ENCODE measurements at places on chromosomes 12 and 14.

DNA sequence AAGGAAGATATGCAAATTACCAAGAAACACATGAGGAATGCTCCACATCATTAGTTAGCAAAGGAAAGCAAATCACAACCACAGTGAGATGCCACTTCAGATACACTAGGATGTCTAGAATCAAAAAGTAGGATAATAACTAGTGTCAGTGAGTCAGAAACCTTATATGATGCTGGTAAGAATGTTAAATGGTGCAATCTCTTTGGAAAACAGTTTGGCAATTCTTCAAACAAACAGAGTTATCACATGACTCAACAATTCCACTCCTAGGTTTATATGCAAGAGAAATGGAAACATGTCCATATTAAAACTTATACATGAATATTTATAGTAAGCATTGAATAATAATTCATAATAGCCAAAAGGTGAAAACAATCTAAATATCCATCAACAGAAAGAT lies 220.9 kb downstream of the FOXG1 start:
- DNase-seq, result no peak

DNA sequence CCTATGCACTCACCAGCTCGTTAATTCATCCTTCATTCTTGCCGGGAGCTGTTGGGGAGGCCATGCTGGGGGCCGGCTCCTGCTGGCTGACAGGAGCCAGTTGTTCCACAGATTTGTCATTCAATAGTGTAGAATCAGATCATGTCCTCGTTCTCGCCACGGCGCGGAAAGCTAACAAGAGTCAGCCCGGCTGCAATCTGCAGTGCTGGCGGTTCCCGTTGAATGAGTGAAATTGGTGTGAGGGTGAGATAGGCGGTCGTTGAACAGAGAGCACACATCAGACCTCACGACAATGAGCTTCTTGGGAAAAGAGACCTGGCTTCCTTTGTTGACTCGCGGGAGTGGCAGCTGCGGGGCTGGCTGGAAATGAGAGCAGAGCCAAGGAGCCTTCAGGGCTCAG lies 57.5 kb downstream of the KIF26A start:
- DNase-seq, result no peak

DNA sequence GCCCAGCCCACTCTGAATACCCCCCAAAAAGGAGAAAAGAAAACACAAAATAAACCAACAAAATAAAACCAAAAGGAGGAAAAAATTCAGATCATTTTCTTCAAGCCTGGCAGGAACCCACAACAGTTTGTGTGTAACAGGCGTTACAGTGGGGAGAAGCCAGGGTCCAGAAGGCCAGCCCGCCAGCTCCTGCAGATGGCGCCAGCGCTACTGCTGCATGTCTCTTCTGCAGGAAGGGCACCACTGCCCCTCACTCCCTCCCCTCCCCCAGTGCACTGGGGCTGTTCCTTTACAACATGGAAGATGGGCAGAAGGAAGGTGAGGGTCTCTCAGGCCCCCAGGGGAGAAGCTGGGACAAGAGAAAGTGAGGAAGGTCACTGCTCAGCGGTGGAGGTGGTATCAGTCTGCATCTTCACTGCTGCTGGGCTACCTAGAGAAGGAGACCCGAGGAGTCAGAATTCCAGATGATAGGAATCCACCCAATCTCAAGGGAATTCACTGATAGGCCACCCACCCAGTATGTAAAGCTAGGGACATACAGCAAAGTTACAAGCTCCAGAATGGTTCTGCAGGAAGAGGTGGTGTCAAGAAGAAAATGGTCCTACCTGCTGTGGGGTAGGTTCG lies 2.3 kb upstream of the NOP2 start:
- peak; percentile 33 for DNase-seq

GRCh38 chr12:24398605-24399004 lies 449.1 kb upstream of the SOX5 start:
- DNase-seq, result no peak

GRCh38 chr14:43687921-43688320 lies 819.2 kb downstream of the FSCB start:
- no peak for DNase-seq

DNA sequence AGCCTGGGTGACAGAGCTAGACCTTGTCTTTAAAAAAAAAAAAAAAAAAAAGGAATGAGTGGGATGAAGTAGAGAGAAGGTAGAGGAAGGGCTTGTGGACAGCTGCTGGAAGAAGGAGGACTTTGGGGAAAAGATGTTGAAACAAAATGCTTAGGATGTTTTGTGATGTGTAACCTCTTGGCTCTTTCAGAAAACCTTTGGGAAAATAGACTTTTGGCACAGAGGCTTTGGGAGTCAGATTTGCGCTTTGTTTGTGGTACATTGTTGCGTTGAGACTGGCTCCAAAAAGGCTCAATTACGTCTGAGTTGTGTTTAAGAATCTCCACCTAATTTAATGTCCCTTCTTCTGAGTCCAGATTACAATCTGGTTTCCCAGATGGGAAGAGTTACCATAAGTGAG lies 32.9 kb upstream of the SPTLC2 start:
- DNase-seq, result no peak

- no peak for DNase-seq
Observed at GRCh38 chr14:21734457-21735074, 60.9 kb upstream of the OR4E1 start.

DNA sequence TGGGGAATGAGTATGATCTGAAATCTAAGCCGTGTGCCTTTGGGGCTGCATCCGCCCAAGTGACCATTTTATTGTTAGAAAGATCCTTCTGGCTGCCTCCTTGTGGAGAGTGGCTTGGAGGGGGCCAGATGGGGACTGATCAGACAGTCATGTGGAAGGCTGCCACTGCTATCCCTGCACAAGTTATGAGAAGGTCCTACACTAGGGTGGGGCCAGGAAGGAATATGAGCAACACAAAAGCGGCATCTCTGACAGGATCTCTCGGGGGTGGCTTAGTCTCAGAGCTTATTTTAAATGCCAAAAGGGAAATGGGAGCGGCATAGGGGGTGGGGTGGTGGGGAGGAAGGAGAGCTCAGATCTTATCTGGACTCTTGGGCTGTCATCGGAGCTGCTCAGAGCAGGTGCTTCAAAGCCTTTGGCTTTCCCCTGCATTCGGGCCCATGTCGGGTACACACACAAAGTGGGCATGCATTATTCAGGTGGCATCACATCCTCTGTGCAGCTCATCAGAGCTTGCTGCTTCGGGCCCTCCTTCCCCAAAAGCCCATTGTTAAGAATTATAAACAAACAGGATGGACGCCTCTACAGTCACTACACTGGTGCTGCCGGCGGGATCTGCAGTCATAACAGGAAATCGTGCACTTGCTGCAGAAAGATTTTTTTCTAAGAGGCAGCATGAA lies 805.4 kb downstream of the VRK1 start:
- peak; percentile 10 for DNase-seq

- DNase-seq, result no peak
Observed at GRCh38 chr12:70246580-70246979, 3.3 kb downstream of the CNOT2 start.

DNA sequence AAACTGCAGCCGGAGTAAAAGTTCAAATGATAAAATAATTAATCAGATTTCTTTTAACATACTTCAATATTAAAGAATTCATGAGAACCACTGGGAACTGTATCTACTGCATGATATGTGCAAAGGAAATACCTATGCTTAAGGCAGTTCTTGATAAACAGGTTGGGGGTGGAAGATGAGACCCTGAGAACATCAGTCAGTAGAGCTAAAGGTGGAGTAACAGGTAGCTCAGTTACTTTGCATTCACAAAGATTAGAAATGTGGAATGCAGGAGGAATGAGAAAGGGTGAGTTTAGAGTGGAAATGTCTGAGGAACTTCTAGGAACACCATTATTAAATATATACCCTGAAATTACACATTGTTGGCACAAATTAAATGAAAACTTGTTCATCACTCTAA lies 78.6 kb downstream of the COX16 start:
- no peak for DNase-seq

DNA sequence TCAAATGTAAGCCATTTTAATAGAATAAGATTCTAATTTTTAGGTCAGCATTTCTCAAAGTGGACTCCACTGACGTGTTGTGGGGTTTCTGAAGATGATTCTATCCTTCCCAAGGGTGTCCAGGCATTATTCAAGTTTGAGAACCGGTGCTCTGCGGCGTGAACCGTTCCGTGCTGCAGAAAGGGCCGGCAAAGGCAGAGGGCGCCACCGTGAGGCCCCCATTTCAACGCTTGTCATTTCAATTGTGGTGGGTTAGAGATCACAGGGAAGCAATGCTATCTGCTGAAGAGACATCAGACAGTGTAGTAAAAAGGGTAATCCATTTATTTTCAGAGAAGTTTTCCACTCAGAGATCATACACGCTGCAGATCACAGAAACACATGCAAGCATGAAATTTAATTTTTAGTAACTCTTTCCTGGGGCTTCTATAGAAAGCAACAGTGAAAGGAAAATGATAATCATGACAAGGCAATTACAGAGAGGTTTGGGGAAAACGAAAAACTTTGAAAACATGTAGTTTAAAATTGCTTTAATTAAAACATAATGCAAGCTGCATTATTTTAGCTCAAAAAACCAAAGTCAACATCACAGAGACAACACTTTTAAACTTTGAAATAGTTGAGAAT lies 201.7 kb downstream of the EXOC5 start:
- DNase-seq, result peak; percentile 18

- no peak for DNase-seq
Observed at GRCh38 chr12:39032034-39032433, 126.6 kb upstream of the CPNE8 start.

GRCh38 chr12:55037351-55037987 lies 17.7 kb downstream of the NEUROD4 start:
- DNase-seq, result no peak

GRCh38 chr12:88793096-88793495 lies 212.8 kb upstream of the KITLG start:
- no peak for DNase-seq

DNA sequence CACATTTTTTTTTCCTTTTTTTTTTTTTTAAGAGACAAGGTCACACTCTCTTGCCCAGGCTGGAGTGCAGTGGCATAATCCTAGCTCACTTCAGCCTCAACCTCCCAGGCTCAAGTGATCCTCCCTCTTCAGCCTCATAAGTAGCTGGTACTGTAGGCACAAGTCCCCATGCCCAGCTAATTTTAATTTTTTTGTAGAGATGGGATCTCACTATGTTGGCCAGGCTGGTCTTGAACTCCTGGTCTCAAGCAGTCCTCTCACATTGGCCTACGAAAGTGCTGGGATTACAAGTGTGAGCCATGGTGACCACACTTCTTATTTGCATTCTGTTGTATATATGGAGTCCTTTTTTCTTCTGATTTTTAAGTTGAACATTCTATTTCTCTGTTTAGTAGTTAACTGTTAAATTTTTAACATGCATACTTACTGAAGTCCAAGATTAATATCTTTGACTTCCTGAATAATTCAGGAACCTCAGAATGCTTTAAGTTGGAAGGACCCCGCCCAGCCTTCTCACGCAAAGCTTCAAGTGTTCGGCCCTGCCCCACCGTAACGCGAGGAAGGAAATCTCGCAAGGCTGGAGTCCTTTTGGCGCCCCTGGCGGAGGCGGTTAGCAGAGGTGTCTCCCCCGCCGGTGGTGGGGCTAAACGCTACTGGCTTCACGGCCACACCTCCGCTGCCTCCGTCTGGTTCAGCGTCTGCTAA lies 21.6 kb downstream of the SPATS2 start:
- peak; percentile 46 for DNase-seq

DNA sequence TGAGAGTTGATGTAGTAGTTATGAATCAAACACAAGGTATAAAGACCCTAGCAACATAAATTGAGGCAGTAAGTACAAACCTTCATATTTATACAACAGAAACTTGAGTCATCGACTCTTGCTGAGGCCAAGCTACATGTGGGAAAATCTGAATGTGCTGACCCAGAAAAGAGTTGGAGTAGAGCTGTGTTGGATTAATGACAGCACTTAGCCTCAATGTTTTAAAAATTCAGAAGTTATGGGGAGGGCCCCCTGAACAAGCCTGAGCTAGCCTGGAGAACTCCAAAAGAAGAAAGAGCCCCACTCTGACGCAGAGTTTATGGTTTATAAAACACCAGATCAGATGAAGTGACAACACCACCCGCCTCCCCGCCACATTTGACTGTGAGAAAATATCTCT lies 100.0 kb downstream of the DUSP6 start:
- DNase-seq, result no peak

- DNase-seq, result no peak
Observed at GRCh38 chr12:120586206-120586605, 5.0 kb upstream of the POP5 start.

GRCh38 chr12:105574056-105574715 lies 243.7 kb downstream of the C12orf75 start:
- no peak for DNase-seq

DNA sequence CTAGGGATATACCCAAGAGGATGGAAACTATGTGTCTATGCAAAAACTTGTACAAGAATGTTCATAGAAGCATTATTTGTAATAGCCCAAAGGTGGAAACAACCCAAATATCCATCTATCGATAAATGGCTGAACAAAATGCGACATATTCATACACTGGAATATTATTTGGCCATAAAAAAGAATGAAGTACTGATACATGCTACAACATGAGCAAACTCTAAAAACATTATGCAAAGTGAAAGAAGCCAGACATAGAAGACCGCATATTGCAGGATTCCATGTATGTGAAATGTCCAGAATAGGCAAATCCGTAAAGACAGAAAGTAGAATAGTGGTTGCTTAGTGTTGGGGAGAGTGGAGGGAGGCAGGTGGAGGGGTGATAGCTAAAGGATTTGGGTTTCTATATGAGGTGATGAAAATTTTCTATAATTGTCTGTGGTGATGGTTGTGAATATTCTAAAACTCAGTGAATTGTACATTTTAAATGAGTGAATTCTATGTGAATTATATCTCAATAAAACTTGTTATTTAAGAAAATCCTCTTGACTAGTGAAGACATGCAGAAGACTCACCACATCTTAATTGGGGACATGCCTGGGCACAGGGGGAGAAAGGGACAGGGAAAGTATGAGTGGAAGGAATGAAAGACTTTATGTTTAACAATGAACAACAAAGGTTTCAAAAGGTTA lies 29.8 kb upstream of the SELPLG start:
- DNase-seq, result no peak

DNA sequence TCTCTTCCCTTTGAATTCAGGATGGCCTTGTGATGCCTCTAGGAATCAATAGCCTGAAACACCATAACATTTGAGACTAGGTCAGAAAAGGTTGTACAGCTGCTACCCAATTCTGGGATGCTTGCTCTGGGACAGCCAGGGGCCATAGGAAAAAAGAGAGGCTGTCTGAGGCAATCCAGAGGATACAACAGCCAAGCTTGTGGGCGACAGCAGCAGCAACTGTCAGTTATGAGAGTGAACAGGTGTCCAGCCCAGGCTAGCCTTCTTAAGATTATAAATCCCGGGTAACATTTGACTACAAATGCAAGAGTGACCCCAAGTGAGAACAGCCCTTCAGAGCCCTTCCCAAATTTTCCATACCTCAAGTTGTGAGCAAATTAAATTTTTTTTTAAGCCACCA lies 11.1 kb downstream of the DCN start:
- no peak for DNase-seq

GRCh38 chr12:71441836-71442566 lies 2.4 kb downstream of the LGR5 start:
- DNase-seq, result no peak

- DNase-seq, result no peak
Observed at GRCh38 chr12:6373022-6373787, 2.2 kb downstream of the SCNN1A start.

GRCh38 chr14:56122301-56122700 lies 4.1 kb downstream of the PELI2 start:
- DNase-seq, result no peak

GRCh38 chr14:24237463-24237955 lies 4.8 kb downstream of the GMPR2 start:
- DNase-seq, result no peak

- no peak for DNase-seq
Observed at GRCh38 chr12:18139989-18140596, 50.1 kb upstream of the RERGL start.

Measured in stimulated activated CD4-positive, alpha-beta T cell treated with anti-CD3 and anti-CD28 coated beads, Interleukin-15, amount 100 ng/mL, for 1 hour (primary cell).